HFF-Myc (cell line): ENCODE measurements at places on chromosomes 16 and 17.

DNA sequence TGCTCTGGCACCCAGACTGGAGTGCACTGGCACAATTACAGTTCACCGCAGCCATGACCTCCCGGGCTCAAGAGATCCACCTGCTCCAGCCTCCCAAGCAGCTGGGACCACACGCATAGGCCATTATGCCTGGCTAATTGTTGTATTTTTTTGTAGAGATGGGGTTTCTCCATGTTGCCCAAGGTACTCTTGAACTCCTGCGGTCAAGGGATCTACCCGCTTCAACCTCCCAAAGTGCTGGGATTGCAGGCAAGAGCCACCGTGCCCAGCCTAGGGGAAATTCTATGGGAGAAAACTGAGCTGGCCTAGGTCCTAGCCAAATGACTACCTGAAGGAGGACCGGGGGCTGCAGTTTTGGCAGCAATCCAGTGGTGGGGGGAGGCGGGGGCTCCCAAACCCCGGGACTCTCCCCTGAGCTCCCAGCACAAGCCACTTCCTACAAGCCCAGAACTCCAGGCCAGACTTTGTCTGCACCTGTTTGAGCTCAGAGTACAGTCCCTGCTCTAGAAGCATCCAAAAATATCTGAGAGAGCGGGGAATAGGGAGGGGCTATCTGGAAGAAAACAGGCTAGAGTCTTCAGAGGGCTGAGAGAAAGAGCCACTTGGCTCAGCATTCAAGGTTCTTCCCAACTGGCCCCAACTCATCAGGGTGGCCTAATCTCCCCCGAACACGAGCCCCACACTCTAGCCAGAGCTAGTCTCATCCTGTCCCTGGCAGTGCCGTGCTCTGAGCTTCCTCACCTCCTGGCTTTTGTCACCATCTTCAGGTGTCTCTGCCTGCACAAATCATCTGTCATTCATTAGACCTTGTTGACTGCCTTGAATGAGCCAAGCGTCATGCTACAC lies 9.1 kb downstream of the SRL start:
- DNase-seq = no peak

- DNase-seq = no peak
Observed at GRCh38 chr17:16916557-16916920, 55.4 kb downstream of the TNFRSF13B start.

GRCh38 chr16:68247400-68247799 lies 2.2 kb downstream of the PLA2G15 start:
- DNase-seq = no peak

DNA sequence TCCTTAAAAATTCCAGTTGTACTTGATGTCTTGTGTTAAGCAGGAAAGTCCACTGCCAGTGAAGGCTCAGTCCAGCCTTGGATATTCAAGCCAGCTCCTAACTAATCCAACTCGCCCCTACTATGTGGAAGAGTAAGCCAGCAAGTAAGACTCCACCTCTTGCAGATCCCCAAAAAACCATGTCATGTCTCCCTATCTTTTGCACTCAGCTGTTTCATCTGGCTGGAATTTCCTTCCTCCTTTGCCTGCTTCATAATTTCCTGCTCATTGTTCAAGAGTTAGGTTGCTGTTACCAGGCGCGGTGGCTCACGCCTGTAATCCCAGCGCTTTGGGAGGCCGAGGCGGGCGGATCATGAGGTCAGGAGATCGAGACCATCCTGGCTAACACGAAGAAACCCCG lies 37.8 kb downstream of the RBBP6 start:
- no peak for DNase-seq

GRCh38 chr17:59152925-59153324 lies 2.1 kb downstream of the SKA2 start:
- no peak for DNase-seq

- no peak for DNase-seq
Observed at GRCh38 chr17:6913608-6914443, 82.0 kb upstream of the ALOX12 start.

GRCh38 chr16:73189136-73189535 lies 141.2 kb upstream of the ZFHX3 start:
- no peak for DNase-seq

DNA sequence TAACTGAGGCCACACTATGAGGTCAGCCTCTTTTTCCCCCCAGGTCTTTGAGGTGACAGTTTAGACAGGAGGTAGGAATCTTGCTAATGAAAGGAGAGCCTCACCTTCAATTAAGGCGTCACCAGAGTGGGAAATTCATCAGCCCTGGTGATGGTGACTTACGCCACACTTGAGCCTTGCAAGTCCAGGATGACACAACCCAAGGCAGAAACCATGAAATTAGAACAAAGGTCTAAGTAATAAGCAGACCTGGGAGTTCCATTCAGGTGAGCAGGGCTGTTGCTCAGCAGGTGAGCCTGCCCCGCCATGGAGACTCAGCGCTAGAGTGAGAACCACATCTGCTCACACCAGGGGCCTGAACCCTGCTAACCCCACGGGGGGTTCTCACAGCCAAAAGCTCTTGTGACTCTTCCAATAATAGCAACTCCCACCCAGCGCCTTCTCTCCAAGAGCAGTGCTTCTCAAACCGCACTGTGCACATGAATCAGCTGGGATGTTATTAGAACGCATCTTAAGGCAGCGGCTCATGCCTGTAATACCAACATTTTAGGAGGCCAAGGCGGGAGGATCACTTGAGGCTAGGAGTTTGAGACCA lies 28.7 kb upstream of the KIFC3 start:
- DNase-seq = no peak

DNA sequence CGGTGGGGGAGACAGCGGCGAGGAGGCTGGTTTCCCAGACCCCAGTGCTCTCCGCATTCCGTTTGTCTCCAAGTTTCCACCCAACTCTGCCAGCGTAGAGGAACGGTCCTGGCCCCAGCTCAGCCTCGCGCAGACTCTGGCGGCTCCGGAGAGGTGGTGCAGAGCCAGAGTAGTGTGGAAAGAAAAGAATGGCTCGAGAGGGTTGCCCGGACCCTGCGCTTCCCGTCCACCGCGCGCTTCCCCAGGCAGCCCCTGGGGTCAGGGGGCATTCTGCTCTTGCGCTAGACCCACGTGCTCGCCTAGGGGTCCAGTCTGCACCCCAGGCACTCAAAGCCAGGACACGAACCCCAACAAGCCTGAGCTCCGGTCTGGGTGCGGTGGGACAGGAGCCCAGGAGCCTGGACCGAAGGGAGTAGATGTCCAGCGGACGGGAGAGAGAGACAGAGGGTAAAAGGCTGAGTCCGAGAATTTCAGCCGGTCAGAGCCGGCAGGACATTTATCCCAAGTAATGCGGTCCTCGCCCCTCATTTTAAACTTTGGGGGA lies 3.8 kb downstream of the PMP22 start:
- DNase-seq = no peak

DNA sequence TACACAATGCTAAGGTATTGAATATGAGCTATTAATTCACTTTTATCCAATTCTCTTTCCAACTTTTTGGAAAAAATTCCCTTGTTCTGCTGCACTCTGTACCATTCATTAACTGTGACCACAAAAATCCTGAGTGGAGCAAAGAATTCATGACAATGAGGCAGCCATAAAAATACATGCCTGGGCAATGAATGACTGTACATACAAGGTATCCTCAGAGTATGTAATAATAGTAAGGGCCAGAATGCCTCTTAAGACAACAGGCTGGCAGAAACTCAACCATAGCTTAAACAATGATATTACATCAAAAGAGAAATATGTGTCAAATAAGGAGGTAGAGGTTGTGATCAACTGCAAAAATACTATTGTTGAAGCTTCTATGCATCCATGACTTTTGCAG lies 74.7 kb upstream of the CA10 start:
- no peak for DNase-seq

- DNase-seq = peak; percentile 43
Observed at GRCh38 chr17:31394544-31394943, 3.1 kb downstream of the RAB11FIP4 start.

DNA sequence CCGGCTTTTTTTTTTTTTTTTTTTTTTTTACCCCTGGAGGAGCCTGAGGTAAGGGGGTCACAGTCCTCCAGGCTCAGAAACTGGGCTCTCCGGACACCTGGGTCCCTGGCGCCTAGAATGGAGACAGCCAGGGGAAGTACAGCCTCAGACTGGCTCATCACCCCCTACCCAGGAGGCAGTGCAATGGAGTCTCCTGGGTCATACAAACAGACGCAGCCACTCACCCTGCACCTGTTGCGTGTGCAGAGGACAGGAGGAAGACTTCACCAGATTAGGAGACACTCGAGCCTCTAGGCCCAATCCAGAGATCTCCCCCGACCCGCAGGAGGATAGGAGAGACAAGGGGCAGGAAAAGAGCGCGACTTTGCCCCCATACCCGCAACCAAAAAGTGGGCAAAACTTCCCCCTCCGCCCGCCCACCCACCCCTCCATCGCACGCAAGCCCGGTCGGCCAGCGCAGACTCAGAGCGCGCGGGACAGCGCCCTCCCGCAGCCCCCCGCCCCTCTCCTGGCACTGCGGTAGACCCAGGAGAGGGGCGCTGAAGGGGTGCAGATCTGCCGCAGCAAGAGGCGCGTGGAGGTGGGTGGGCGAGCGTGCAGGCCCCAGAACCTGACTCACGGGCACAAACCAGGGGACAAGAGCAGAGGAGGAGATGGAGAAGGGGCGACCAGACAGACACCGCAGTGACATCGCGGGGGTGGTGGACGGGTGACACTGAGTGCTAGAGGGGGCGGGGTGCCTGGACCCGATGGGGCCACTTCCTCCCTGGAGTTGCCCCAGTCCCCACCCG lies 900 bp downstream of the HAP1 start:
- DNase-seq = no peak

DNA sequence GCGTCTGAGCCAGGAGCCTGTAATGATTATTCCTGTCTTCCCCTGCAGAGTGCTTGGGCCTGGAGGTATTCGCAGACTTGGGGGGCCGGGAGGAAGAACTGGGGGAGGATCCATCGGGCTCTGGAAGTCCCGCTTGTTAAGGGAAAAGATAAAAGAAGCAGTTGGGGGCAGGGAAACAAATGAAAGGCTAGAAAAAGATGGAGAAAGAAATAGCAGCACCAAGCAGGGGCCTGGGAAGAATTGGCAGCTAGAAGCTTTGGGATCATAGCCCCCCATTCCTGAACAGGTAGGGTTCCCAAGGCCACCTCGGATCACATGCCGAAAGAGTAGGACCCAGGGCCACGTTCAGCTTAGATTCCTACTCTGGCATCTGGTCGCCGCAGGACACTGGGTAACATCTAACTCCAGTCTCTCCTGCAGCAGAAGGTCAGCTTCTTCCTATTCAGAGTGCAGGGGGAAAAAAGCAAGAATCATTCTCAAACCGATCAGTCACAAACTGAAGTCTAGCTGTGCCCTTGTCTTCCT lies 23.6 kb downstream of the ADAM11 start:
- DNase-seq = no peak

GRCh38 chr17:79536212-79536840 lies 74.5 kb downstream of the RBFOX3 start:
- DNase-seq = no peak

GRCh38 chr17:66627985-66628384 lies 206.9 kb upstream of the CACNG5 start:
- DNase-seq = no peak

GRCh38 chr17:81237591-81238489 lies 1.0 kb downstream of the TEPSIN start:
- DNase-seq = no peak

- DNase-seq = no peak
Observed at GRCh38 chr16:65905331-65905730, 461.2 kb upstream of the CDH5 start.

DNA sequence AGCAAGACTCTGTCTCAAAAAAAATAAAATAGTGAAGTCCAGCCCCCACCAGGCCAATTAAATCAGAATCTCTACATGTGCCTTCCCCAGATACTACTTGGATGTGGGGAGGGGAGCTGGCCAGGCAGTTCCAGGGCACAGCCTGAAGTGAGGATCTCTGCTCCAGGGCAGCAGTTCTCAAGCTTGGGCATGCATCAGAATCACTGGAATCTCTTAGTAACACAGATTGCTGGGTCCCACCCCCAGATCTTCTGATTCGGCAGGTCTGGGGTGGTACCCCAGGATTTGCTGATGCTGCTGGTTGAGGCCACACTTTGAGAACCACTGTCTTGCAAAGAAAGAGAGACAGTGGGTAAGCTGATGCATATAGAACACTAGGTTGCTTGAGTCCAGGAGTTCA lies 8.3 kb upstream of the CDH5 start:
- no peak for DNase-seq

GRCh38 chr17:82878527-82878926 lies 38.7 kb upstream of the ZNF750 start:
- DNase-seq = no peak

GRCh38 chr16:56332464-56333079 lies 92.8 kb downstream of the AMFR start:
- DNase-seq = peak; percentile 22

- no peak for DNase-seq
Observed at GRCh38 chr17:12231355-12231682, 210.6 kb downstream of the MAP2K4 start.

- DNase-seq = no peak
Observed at GRCh38 chr16:24729951-24730815, 732 bp downstream of the TNRC6A start.

DNA sequence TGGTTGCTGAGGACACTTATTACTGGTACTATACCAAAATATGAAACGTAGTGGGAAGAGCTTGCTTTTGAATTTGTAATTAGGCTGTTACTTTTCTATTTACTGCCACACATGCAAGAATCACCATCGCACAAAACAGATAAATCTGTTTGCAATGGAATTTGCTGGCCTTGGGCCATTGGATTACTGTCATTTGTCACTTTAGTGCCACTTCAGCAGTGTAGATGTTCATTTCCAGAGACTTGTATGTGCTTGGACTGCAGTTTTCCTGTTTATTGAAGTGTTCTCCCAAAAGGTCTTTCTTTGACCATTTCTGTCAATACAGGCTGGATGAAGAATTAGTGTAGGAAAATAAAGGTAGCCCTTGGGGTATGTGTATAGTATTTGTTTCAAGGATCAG lies 4.5 kb downstream of the USP10 start:
- DNase-seq = no peak

GRCh38 chr16:73124097-73124652 lies 76.2 kb upstream of the ZFHX3 start:
- no peak for DNase-seq

- DNase-seq = no peak
Observed at GRCh38 chr17:8632061-8632460, 1.5 kb upstream of the MYH10 start.

DNA sequence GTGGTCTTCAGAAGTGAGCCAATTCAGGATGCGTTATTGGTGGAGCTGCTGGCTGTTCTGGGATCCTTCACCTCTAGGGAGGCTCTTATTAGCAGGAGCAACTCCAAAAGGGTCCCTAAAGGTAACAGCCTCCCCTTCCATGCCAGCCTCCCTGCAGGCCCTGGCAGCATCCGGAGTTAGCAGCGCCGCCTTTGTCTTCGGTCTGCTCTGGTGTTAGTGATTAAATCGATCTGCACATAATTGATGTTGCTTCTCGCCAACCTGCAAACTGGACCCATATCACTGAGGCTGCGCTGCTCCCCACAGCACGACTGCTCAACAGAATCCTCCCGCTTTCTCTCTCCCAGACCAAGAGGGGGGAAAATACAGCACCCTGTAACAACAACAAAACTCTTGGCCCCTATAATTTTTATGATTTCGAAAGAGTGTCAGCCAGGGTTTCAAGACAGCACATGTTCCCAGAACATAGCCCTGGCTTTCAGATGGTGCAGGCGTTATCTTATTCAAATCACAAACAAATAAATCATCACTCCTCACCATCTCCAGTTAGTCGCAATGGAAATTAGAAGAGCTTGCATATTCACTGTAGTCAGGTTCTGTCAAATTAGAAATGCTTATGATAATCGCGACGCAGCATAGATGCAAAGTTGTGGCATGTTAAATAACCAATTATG lies 76.0 kb downstream of the IRX3 start:
- DNase-seq = no peak
